ENCODE measurements at places on chromosomes 6 and 20. TPM values are rescaled to one million over a fixed set of nuclear protein-coding genes. Genes with fewer than 3 reads are reported as not detected.
A peak's percentile ranks its signal among the peaks of the same experiment; 100 is the strongest.

Gene ACOT13
- 80.0 TPM for total RNA-seq

DNA sequence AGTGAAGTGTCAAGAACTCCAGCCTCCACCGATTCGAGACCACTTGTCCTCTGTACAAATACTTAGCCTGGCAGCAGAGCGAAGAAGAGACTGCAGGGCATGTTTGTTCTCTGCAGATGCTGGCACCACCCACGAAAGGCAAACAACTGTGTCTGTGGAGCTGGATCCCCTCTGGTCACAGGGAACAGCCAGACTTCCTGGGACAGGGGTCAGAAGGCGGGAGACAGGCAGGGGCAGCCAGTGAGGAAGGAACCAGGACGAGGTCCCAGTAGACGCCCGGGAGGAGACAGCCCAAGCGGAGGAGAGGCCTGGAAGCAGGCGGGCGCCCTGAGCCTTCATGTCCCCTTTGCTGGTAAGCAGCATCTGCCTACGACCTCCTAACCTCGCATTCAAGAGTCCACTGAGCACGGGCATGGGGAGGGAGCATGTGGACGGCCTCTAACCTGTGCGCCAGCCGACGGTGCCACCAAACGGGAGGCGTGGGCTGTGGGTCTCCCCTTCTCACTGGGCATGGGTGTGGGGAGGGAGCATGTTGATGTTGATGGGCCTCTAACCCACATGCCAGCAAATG, 265.5 kb downstream of the DLL1 start:
- DNase-seq, result no peak

Gene DDO
- 31.5 TPM for total RNA-seq

GRCh38 chr20:23655491-23656211, 17.9 kb upstream of the CST3 start:
- peak; percentile 81 for DNase-seq

DNA sequence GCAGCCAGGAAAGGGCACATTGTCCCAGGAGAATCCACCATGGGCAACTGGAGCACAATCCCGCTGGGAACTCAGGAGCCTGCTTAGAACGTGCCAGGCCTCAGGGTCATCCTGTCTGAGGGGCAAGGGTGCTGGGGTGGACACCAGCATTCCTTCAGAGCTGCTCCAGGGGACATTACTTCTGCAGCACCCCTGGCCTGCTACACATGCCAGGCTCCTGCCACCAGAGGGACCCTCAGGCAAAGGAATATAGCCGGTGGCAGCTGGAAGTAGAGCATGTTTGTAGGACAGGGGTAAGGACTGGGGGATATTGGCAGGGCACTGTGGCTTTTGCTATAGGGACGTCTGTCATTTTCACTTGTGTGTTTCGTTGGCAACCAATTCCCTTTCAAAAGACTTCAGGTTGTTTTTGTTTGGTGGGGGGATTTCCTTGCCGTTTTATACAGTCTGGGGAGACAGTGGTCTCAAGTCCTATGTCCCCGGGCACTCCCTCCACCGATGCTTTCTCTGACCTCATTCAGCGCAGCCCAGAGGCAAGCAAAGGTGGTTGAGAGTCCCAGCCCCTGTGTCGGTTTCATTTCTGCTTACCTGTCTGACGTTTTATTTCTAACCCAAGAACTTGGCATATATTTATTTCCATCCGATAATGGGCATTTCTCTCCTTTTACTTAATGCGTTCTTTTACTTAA, 130.8 kb downstream of the JPH2 start:
- DNase-seq, result peak; percentile 70

Gene PRICKLE4
- 3.8 TPM for total RNA-seq

Gene BPHL
- 17.3 TPM for total RNA-seq

DNA sequence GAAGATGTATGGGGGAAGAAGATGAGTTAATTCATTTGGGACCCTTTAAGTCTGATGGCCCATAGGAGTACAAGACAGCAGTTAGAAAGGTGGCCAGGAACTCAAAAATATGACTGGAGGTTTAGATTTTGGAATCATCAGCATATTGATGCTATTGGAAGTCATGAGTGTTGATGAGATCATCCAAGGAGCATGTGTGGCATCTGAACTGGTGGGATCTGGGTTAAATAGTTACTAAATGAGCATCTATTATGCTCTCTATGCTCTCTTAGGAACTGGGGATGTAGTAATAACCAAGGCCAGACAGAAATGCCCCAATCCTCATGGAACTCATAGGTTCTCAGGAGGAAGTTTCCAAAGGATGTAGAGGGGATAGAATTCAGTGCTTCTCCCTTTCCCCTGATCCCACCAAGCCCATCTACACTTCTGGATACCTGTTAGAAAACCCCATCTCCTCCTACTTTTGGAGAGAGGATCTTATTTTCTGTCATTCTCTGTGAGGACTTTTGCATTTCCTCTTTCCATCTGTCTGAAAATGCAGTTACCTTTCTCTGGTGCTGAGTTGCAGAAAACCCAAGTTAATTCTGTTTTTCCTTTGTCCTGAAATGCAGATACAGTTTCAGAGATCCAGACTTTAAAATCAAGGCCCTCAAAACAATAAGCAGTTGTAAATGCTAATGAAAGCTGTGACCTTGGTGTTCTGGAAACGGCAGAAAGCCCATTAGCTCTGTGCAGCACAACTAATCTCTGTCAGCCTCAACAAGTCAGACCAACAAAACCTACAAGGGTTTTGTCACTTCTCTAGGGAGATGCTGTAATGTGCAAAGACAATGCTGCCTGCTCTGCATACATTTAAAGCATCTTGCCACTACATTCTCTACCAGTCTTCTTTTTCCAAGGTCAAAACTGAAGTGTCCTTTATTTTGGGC, 65.8 kb downstream of the TBC1D7 start:
- no peak for DNase-seq

Gene MUC22
- total RNA-seq, result 0.22 TPM

DNA sequence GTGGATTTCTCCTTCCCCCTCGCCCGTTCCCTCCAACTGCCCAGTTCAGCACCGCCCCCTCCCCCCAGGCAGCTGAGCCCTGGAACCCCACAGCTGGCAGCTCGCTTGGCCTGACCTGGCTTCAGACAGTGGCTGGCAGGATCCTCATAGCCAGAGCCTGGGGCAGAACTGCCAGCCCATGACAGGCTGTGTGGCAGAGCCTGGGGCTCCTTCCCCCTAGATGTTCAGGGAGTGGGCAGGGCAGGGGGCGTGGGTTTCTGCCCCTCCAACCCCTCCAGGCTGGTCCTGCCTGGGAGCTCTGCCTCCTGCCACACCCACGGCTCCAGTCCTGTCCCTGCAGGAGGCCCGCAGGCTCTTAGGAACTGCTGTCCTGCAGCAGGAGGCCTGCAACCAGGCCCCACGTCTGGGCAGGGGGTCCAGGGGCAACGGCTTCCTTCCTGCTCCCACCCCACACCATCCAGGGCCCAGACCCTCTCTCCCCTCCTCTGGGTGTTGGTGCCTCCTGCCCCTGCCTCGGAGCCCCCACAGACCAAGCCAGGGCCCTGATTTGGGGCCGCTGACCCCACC, 9.6 kb upstream of the KCNQ2 start:
- DNase-seq, result no peak

DNA sequence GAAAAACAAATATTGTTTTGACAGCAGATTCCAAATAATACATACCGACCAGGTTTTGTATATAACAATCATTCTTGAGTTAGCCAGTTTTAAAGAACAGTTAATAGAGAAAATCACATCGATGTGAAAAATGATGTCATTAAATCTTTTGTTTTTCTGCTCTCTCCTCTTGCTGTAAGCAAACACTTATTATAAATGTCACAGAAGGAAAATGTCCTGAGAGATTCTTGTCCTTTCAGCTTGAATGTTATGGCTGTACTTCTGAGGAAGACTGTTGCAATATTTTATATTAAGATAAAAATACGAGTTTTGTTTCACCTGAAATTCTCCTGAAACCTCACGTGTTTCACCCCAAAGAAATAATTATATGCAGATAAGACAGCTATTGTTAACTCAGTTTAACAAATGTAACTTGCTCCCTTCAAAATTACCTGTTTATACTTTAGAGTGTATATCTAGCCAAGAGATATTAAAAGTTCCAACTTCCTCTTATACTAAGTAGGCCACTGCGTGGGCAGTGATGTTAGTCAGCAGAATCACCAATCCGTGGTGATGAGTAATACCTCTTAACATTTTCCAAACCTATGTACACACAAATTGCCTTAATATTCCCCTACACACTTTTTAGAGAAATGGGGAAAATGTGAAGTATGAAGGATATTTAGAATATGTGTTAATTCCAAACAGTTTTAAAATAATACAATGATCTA, 1111.4 kb upstream of the CITED2 start:
- DNase-seq, result no peak

GRCh38 chr6:135233686-135234491, 52.8 kb downstream of the MYB start:
- no peak for DNase-seq

Gene HLA-DOB
- 0.32 TPM for total RNA-seq

Gene ASIP
- 9.5 TPM for total RNA-seq

DNA sequence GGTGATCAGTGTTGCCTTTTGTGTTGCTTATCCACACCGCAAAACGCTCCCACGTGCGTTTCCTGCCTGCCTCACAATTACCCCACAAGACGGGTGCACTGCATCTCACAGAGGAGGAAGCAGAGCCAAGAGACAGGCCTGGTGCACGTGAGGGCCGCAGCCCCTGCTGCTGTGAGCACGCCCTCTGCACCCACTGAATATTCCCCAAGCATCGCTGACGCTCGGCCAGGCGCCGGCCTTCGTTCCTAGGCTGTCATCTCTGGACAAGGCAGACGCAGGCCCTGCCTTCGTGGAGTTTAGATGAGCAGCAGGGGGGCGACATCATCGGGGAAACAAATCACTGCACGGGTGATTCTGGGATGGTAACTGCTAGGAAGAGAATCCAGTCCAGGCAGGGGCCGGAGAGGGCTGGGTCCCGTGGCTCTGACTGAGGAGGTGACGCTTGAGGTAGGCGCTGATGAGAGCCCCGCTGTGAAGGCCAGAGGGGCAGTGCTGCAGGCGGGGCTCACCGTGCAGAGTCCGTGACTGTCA, 162.4 kb upstream of the QKI start:
- no peak for DNase-seq

DNA sequence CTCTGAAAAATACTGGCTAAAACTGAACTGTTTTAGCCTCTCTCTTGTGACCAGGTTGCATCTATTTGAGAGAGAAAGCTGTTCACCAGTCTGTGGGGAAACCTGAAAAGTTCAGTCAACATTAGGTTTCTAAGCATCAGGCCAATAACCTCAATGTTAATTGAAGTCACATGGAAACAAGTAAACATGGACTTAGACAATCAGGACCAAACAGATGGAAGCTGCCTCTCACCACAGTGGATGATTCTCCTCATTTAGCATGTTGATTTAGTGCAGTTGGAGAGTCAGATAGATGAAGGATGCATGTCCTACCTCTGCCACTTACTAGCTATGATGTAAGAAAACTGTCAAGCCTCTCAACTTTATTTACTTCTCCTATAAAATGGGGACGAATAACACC, 18.2 kb downstream of the SCGN start:
- no peak for DNase-seq

Gene SLC22A7
- total RNA-seq, result not detected

- DNase-seq, result no peak
These were observed 3.2 kb downstream of the GPR63 start for GRCh38 chr6:96834070-96834469.

Gene GLP1R
- 11.6 TPM for total RNA-seq

- peak; percentile 30 for DNase-seq
These were observed 778 bp upstream of the LOC128125822 start for GRCh38 chr6:63571361-63572043.

- DNase-seq, result no peak
These were observed 98.8 kb upstream of the NXT1 start for GRCh38 chr20:23251779-23252178.

DNA sequence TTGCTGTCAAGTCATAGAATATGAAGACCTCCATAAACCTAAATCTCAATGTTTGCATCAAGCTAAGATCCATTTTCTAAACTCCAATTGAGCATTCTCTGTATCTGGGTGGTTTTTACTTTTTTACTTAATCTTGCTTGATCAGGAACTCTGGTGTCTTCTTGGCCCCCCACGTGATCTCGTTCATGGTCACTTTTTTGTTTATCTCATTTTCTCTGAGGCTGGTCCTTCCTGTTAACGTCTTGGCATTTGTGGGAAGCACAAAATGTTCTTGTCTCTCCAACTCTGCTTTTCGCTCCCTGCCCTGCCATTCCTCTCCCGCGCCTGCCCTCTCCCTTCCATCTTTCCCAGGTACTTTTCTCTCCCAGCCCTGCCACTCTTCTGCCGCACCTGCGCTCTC, 14.0 kb upstream of the MAPRE1 start:
- no peak for DNase-seq

Gene NRSN1
- total RNA-seq, result not detected

GRCh38 chr6:33689148-33689494, 22.4 kb downstream of the UQCC2 start:
- no peak for DNase-seq

DNA sequence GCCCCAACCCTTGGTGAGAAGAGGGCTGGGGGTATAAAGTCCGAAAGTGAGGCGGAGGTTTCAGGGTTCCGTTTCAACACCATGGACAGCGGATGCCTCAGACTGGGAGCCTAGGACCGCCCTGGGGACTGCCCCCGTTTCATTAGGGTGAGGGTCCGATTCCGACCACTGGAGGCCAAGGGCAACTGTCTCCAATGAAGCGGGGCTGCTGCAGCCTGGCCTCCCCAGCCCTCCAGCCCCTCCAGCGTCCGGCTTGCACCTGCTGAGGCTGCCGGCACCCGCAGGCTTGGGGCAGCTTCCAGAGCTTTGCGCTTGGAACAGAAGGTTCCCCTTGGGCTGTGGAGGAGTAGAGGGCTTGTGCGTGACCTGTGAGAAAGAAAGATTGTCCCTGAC, 39.9 kb downstream of the YTHDF1 start:
- DNase-seq, result no peak

DNA sequence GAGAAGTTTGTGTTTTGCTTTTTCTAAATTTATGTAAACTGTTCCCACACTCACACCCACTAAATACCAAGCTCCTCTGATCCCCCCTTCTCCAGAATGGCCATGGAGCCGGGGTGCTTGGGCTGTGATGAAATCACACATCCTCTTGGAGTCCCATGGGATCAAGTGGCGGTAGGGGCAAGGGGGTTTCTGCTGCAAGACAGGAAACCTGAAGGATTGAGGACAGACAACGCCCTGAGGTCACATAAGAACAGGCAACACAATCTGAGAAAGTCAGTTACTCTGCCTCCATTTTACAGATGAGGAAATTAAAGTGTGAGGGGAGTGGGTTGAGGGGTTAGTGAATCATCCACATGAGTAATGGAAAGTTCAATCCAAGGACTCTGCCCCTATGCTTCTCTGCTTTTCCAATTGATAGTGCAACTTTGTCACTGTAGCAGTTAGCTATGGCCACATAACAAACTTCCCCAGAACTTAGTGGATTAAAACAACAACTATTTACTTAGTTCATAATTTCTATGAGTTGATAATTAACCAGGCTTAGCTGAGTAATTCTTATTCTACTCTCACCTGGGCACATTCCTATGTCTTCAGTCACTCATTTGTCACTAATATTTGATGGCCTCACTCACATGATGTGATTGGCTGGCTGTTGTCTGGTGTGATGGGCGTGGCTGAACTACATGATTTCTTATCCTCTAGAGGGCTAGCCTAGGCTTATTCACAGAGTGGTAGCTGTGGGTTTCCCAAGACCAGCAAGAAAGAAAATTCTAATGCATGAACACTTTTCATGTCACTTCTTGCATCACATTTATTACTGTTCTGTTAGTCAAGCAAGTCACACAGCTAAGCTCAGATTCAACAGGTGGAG, 311.1 kb upstream of the RNF24 start:
- no peak for DNase-seq
